ENCODE measurements at places on chromosomes 11 and 22.

GRCh38 chr11:118232659-118233058 lies 7.8 kb upstream of the JAML start:
- DNase-seq: no peak

DNA sequence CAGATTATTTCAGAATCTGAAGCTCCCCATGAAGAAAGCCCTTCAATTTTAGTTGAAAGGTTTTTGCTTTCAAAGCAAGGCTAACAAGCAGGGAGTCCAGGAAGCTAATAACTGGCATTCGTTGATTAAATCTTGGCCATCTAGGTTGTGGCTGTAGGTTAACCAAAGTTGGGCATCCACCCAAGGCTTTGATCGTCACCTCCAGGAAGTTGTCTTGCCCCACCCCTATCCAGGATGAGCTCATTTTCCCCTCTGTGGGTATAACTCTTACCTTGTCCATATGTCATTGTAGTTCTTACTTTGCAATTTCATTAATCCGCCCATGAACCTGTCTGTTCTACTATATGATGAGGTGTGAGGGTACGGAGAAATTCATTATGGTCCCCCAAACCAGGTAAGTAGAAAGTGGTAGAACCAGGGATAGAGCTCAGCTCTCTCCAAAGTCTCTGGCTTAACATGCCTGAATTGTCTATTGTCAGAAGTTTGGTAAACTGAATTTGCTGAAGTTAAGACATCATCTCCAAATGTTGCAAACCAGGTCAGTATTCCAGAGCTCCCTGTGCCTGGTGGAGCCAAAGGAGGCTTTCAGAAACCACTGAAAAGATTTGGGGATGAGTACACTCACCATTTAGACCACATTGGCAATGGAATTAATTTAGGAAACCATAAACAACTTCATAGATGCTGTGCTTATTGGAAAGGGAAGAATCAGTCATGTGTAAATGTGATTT lies 97.1 kb downstream of the CD44 start:
- DNase-seq: no peak

- DNase-seq: no peak
Measured at GRCh38 chr22:30695351-30695851, 727 bp downstream of the OSBP2 start.

- DNase-seq: no peak
Measured at GRCh38 chr22:49016909-49017481, 810.7 kb downstream of the BRD1 start.

- DNase-seq: no peak
Measured at GRCh38 chr11:73059915-73060314, 82.2 kb downstream of the FCHSD2 start.

- DNase-seq: peak; percentile 72
Measured at GRCh38 chr11:120929664-120930154, 94.2 kb upstream of the TBCEL start.

DNA sequence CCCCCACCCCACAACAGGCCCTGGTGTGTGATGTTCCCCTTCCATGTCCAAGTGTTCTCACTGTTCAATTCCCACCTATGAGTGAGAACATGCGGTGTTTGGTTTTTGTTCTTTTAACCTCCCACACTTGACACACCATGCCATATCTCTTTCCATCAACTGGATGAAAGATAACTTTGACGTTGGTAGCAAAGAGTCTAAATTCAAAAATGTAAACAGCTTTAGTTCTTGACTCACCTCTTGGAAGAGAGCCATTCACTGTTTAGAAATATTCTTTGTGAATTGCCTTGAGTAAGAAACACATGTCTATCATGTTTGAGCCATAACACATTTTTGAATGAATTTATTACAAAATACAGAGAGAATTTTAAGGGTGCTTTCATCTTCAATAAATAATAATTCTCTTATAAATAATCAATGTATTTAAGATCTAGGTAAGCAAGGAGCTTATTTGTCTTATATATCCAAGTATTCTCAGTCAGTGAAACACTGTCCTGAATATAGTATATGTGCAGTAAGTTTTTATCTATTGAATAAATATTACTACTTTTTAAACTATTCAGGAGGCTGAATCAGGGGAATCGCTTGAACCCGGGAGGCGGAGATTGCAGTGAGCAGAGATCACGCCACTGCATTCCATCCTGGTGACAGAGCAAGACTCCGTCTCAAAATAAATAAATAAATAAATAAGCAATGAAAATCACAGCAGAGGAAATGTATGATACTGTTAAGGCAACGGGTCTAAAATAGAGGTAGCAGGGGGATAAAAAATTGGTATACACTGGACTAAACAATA lies 6.7 kb downstream of the CARD18 start:
- DNase-seq: no peak

DNA sequence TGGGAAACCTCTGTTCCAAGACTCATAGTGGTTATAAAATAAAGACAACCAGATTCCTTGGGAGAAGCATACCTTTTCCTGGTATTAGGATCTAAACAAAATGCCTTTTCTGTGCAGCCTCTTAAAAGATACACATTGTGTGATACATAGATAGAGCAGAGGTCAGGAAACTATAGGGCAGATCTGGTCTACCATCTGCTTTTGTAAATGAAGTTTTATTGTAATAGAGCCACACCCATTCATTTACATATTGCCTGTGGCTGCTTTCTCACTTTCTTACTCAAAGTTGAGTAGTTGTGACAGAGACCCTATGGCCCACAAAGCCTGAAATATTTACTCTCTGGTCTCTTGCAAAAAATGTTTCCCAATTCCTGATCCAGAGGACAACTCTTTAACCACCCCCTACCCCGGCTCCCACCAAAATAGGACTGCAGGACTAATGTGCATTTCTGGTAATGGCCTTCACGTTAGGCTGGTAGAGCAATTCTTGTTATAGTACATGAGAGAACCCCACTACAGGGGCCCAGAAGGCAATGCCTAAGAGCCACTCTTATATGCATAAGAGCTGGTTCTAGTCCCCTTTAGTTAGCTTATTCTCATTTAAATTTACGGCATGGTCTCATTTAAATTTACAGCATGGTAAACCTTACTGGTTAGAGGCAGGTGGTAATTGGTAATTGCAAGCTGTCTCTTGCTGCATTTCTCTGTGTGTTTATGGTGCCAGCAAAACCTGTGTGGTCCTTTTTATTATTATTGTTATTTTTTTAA lies 76.8 kb upstream of the YWHAH start:
- no peak for DNase-seq

DNA sequence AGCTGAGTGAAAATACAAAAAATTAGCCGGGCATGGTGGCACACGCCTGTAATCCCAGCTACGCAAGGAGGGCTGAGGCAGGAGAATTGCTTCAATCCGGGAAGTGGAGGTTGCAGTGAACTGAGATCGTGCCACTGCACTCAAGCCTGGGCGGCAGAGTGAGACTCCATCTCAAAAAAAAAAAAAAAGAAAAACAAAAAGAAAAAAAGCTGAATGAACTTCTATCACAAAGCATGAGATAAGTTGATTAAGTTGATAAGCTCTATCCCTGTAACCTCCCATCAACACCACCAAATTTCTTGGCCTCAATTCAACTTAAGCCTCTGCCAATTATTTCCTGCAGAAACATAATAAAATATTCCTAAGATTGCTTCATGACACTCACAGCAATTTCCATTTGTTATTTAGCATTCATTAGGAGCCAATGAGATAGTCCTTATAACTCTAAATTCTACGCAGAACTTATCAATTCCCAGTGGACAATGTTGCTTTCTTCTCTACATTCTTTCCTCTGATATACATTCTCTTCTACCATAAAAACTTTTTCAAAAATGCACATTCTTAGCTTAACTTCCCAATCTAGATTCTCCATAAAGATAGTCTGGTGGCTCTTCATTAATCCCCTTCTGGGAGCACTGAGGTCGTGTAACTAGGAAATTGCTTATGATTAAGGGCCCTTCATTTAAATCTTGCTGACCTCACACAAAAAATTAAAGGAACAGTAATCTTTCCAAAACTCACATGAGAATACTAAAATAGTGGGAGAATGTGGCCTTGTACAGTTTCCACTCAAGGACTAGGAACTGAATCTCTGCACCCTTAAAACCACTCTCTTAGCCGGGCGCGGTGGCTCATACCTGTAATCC lies 2.9 kb downstream of the AMBRA1 start:
- DNase-seq: no peak

- DNase-seq: no peak
Measured at GRCh38 chr11:1389932-1390568, at the start of gene BRSK2. Gene BRSK2, plus strand, starts transcription at chr11:1389934. Its CDS starts 351 bp downstream, at chr11:1390285.

- no peak for DNase-seq
Measured at GRCh38 chr11:47483457-47483856, 34.5 kb upstream of the RAPSN start.

DNA sequence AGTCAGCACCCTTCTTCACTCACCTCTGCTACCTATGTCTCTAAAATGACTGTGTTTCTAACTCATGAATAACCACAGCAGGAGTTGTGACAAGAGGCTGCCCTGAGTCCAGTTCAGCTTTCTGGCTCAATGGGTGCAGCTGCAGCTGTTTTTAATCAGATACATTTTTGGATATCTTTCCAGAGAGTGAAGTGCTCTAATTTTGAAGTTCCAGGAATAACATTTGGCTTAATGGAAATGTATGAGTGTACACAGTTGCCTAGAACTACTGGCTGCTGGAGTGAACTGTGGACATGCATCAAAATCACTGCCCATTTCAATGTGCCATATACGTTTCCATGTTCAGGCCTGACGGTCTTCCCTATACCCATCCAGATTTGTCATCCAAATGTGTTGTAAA lies 769.5 kb upstream of the ANO3 start:
- no peak for DNase-seq
